HFF-Myc (cell line): ENCODE measurements at places on chromosomes 4 and X.

GRCh38 chr4:160257318-160257717 lies 1154.4 kb downstream of the RAPGEF2 start:
- no peak for DNase-seq

GRCh38 chr4:176492646-176493302 lies 173.0 kb downstream of the SPCS3 start:
- no peak for DNase-seq

DNA sequence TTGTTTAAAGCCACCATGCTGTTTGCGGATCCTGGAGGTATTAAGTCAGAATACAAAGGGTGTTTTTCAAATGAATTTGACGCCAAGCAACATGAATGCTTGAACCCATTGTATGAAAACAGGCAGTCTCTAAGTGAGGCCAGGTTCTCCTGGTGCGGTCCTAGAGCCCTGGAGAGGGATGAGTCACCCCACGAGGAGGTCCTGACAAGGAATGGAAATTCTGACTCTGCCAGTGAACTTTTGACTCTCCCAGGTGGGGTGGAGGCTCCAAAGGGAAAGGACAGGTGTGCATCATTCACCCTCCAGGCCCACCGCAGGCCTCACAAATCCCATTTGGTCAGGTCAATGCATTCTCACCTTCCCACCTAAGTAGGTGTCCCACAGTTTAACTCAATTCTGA lies 1.5 kb downstream of the TRIM2 start:
- no peak for DNase-seq

GRCh38 chr4:147516133-147516532 lies 35.2 kb downstream of the EDNRA start:
- no peak for DNase-seq

DNA sequence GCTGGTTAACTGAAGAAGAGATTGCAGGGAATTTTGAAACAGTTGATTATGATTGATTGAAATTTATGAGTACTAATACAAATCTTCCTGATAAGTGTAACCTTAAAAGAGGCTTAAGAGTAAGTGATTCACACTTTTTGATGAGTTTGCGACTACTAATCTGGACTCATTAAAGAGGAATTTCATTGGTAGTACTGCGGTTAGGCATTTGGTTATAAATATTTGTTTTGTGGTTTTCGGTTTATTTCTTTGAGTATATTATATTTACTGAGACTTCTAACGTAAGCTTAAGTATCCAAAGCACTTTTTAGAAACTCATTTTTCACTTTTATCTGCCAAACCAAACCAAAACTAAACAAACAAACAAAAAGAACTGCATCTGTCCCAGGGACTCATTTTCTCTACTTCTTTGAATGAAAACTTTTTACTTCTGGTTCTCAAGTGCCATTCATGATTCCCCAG lies 20.7 kb downstream of the SLIT2 start:
- DNase-seq, result no peak

GRCh38 chr4:182190306-182190705 lies 52.9 kb upstream of the TENM3 start:
- DNase-seq, result no peak

DNA sequence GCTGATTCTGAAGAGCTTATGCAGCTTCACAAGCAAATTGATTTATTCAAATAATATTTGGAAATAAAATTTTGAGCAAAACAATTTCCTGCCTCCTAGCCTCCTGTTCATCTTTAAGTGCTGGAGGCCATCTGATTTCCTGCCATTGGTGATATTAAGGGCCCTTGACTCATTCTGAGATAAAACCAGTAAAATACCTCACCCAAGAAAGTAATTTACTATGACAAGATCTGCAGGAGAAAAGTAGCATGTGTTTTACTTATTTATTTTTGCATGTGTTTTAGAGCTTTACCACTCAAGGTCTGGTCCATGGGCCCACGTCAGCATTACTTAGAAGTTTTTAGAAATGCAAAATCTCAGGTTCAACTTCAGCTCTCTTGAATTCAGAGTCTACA lies 67.7 kb downstream of the DCLK2 start:
- no peak for DNase-seq

GRCh38 chrX:104112326-104112951 lies at the start of gene ZCCHC18:
ZCCHC18 (plus strand) TSS chrX:104112523; CDS start chrX:104114112, 1,589 bp downstream.
- DNase-seq, result no peak

DNA sequence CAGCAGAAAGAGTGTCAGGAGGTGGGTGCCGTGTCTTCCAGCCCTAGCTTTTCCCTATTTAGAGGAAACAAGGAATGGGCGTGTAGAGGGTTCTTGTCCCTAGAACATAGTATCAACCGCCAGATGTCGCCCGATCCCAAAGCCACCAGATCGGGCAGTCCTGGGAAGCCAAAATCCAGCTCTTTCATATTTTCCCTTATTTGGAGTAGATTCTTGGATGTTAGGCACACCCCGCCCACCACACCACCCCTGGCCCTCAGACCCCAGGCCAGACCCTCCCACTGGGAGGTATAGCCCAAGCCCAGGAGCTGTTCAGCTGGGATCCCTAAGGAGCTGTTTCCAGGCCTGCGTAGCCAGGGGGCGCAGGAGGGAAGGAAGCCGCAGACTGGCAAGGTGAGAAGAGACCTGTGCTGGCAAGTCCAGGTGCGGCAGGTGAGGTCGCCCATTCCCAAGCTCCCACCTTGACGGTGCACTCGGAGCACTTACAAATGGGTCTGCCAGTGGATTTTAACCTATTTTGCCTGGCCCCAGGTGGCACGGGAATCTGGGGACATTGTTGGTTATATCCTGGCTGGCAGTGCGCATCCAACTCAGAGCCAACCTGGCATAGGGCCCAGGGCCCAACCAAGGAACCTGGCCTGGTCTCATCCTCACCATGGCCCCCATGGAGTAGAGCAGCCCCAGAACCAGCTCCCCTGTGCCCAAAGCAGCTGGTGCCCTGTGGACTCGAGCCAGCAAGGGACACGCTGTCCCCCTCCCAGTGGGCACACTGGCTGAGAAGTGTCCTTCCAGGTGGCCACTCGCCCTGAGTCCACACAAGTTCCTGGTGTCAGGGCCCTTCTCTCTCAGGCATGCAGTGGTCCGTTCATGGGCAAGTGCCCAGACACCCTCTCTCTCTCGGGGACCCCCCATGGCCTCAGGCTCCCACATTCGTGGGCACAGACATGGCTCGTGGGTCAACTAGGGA lies 811 bp downstream of the FLNA start:
- no peak for DNase-seq

DNA sequence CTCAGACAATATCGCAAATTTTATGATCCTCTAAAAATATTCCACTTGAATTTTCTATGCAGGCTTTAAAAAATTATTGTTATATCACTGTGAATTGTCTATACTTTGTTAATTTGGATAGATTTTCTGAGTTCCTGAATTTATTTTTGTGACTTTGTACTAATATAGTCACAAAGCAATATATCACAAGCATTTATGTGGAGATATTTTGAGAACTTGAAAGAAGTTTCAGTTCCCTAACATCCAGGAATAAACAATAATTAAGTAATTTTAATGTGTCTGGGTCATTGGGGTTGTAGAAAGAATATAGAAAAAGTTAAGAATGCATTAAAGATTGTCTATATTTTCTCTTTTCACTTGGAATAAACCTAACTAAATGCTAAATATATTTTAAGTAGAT lies 32.0 kb downstream of the CXCL8 start:
- DNase-seq, result no peak

GRCh38 chr4:153421941-153422340 lies 44.2 kb upstream of the TMEM131L start:
- no peak for DNase-seq

DNA sequence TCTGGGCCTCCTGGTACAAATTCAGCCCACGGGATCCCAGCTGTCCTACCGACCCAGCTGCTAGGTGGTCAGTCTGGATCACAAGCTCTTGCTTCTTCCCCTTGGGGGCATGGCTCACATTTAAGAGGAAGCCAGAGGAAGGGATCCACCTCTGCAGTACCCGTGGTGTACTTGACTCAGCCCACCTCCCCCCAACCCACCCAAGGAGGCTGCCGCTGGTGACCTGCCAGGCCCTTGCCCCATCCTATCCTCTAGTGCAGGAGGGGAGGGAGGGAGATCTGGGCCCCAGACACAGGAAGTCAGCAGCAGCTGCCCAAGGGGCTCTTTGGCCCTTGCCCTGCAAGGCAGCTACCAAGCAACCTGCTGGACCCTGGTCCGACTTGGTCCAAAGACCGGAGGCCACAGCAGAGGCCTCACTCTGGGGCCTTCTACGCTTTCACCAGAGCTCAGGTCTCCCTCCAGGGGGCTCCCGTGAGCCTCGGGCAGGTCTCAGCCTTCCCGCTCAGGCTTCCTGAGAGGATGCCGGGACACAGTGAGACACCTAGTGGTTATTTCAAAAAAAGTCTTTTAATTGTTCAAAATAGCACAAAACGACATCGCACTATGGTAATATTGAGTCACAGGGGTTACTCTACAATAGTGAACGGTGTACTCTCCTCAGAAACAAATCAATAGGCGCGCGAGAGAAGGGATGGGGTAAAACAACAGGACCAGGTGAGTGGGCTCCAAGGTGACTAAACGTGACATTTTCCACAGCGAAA lies 2.7 kb upstream of the RENBP start:
- DNase-seq, result no peak

DNA sequence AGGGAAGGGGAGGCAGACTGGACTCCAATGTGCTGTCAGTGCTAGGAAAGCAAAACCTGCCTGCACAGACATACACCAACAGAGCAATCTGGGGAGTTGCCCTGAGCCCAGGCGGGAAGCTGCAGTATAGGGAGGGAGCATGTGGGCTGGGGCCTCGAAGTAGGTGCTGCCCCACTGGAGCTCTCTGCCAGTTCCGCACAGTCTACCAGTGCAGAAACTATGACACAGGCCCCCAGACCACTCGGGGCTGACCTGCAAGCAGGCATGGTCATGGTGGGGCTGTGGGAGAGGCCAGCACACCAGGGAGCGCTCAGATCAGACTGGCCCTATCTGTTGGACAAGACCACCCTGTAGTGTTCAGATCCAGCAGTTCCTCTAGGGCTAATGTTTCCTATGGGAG lies 344.1 kb upstream of the TRAM1L1 start:
- DNase-seq, result no peak

DNA sequence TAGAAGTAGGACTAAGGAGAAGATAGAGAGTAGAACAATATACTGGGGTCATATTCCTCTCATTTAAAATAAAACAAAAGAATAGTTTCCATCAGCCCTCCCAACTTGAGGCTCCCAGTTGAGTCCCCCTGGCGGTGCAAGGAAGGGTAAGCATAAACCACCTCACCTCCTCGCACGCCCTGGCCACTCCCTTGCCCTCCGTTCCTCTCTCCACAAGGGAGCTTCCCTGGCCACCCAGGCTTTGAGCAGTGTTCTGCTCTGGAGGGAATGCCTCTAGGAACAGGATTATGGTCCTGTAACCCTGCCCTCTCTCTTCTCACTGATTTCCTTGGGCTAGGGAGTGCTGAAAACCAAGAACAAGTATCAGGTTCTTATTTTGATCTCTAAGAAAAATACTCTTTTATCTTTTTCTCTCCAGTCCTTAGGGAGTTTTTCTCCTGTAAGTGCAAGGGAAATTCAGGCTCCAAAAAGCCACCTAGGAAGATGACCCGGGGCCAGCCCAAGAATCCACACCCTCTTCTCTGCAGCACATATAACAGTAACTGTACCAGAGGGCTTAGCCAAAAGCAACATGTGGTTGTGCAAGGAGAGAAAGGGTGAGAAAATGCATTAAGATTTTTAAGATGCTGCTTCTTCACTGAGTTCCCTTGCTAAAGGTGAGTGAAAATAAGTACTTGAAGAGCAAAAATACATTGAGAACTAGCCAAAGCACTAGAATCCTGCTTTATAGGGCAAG lies 69.9 kb downstream of the USP38 start:
- DNase-seq, result no peak

- no peak for DNase-seq
These were observed 12.2 kb downstream of the SH3BP2 start for GRCh38 chr4:2804973-2805501.

DNA sequence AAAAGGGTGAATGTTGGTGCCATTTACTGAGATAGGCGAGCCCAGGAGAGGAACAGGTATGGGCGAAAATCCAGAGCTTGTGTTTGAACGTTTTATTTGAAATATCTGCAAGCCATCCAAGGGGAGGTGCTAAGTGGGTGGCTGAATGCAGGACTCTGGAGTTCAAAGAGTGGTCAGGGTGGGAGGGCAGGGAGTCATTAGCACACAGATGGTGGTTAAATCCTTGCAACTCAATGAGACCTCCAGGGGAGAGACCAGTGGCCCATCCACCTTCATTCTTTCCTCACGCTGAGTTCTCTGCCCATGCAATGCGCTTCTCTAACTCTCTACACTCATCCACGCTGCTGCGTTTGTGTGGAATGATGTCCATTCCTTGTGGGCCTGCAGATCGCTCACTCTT lies 101.1 kb downstream of the VCX3B start:
- no peak for DNase-seq

GRCh38 chr4:119615068-119615719 lies 13.4 kb downstream of the PDE5A start:
- DNase-seq, result no peak

DNA sequence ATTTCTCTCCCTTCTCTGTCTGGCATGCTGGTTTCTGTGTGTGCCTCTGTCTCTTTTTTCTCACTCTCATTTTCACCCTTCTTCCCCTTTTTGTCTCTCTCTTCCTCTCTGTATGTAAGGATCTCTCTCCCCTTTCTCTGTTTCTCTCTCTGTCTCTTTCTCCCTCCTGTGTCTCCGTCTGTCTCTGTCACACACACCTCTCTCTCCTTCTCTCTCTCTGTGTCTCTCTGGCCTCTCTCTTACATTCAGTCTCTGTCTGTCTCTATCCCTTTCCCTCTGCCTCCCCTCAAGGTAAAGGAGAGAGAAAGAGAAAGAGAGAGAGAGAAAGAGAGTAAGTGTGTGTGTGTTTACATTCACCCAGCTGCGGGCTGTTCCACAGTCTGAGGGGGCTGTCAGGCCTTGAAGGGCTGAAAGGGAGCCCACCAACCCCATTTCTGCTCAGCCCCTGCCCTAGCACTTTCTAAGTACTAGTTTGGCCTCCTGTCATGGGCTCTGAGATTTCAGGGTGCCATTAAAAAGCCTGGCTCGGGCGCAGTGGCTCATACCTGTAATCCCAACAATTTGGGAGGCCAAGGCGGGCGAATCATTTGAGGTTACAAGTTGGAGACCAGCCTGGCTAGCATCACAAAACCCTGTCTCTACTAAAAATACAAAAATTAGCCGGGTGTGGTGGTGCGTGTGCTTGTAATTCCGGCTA lies 9.6 kb upstream of the TSPYL2 start:
- DNase-seq, result no peak

DNA sequence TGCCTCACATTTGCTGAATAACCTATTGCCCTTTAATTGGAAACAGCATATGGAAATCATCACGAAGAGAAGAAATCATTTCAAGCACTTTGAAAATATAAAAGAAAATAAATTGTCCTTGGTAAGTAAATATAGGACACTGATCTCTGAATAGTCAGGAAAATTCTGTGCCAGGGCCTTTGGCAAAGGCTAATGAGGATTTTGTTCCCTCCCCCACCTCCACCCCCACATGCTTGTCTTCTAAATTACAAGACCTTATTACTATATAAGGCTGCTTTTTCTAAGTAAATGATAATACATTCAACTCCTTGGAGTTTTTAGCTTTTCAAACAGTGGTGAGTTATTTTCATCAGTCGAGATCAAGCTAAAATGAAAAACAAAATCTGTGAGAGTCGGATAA lies 15.8 kb downstream of the SYNPO2 start:
- no peak for DNase-seq

- no peak for DNase-seq
These were observed 142.9 kb upstream of the MBNL3 start for GRCh38 chrX:132631579-132632232.
